ENCODE measurements at places on chromosomes 12 and 14. TPM values are rescaled to one million over a fixed set of nuclear protein-coding genes. Genes with fewer than 3 reads are reported as not detected.

Gene MGP
- total RNA-seq: 0.66 TPM

Gene TAS2R13
- total RNA-seq: 3.3 TPM

Gene CDH24
- total RNA-seq: 5.5 TPM

Gene CCDC38
- total RNA-seq: 0.17 TPM

Gene CYP46A1
- total RNA-seq: not detected

Gene TAS2R30
- 6.7 TPM for total RNA-seq

Gene SMIM41
- total RNA-seq: 0.17 TPM

Gene PKP2
- total RNA-seq: 42.3 TPM

Gene C14orf180
- not detected for total RNA-seq

Gene WNT5B
- 51.0 TPM for total RNA-seq

Gene SUSD6
- 34.8 TPM for total RNA-seq

Gene OTX2
- total RNA-seq: not detected

Gene C12orf54
- total RNA-seq: 2.8 TPM

Gene ZBTB42
- 1.9 TPM for total RNA-seq

Gene SELPLG
- total RNA-seq: 0.50 TPM

Gene ADAMTS20
- total RNA-seq: not detected

Gene DTX1
- total RNA-seq: not detected

Gene LRP6
- total RNA-seq: 27.7 TPM

Gene CIROP
- not detected for total RNA-seq

Gene GLRX5
- 21.2 TPM for total RNA-seq

Gene PLEKHA5
- total RNA-seq: 76.5 TPM

Gene OS9
- 111 TPM for total RNA-seq
